ENCODE measurements at places on chromosomes 3 and 15. TPM values are rescaled to one million over a fixed set of nuclear protein-coding genes. Genes with fewer than 3 reads are reported as not detected.

PLCB2 gene
- 3.9 TPM for total RNA-seq

STIMATE gene
- 11.8 TPM for total RNA-seq

GOLGA6L9 gene
- total RNA-seq = 7.3 TPM

CCDC33 gene
- total RNA-seq = 0.42 TPM

ANAPC13 gene
- total RNA-seq = 57.1 TPM

ABCC5 gene
- total RNA-seq = 47.5 TPM

ACOX2 gene
- 28.8 TPM for total RNA-seq

PIF1 gene
- 4.1 TPM for total RNA-seq

ZIC1 gene
- not detected for total RNA-seq

CCDC50 gene
- 83.7 TPM for total RNA-seq

CCR8 gene
- not detected for total RNA-seq

SCAMP5 gene
- total RNA-seq = 6.9 TPM

DLL4 gene
- 11.8 TPM for total RNA-seq

KBTBD13 gene
- total RNA-seq = 0.32 TPM

RAB5A gene
- total RNA-seq = 104 TPM

TMCO5A gene
- not detected for total RNA-seq

VIPR1 gene
- total RNA-seq = 5.2 TPM

PLCH1 gene
- 3.2 TPM for total RNA-seq

KPNA1 gene
- total RNA-seq = 38.0 TPM

TUSC7 gene
- total RNA-seq = not detected

SNX33 gene
- total RNA-seq = 11.1 TPM

CTNNB1 gene
- 664 TPM for total RNA-seq

CD80 gene
- total RNA-seq = 0.26 TPM

ANKUB1 gene
- not detected for total RNA-seq

CDCP1 gene
- total RNA-seq = 2.9 TPM

FRMD5 gene
- total RNA-seq = 2.9 TPM

TRPM1 gene
- not detected for total RNA-seq

GXYLT2 gene
- total RNA-seq = 71.5 TPM

ACAP2 gene
- total RNA-seq = 151 TPM

SCG5 gene
- 14.9 TPM for total RNA-seq

MYNN gene
- total RNA-seq = 50.8 TPM

BBS4 gene
- total RNA-seq = 54.5 TPM

SAMD7 gene
- not detected for total RNA-seq

SKOR1 gene
- total RNA-seq = 0.21 TPM

SMCO1 gene
- not detected for total RNA-seq

AMT gene
- 6.7 TPM for total RNA-seq

CPA3 gene
- 93.3 TPM for total RNA-seq

LRTM1 gene
- 13.4 TPM for total RNA-seq

FOXB1 gene
- total RNA-seq = not detected

LRRC34 gene
- 14.7 TPM for total RNA-seq

GPR149 gene
- total RNA-seq = not detected

Data from urinary bladder (tissue), 4 donors.